ENCODE measurements at places on chromosomes 11 and 22.

DNA sequence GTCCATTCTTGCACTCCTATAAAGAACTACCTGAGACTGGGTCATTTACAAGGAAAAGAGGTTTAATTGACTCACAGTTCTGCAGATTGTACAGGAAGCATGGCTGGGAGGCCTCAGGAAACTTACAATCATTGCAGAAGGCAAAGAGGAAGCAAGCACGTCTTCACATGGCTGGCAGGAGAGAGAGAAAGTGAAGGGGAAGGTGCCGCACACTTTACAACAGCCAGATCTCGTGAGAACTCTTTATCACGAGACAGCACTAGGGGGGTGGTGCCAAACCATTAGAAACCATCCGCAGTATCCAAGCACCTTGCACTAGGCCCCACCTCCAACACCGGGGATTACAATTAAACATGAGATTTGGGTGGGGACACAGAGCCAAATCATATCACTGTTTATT lies 19.4 kb upstream of the POLA2 start:
- no peak for DNase-seq

GRCh38 chr22:26700886-26701285 lies 43.5 kb downstream of the MIAT start:
- DNase-seq = no peak

DNA sequence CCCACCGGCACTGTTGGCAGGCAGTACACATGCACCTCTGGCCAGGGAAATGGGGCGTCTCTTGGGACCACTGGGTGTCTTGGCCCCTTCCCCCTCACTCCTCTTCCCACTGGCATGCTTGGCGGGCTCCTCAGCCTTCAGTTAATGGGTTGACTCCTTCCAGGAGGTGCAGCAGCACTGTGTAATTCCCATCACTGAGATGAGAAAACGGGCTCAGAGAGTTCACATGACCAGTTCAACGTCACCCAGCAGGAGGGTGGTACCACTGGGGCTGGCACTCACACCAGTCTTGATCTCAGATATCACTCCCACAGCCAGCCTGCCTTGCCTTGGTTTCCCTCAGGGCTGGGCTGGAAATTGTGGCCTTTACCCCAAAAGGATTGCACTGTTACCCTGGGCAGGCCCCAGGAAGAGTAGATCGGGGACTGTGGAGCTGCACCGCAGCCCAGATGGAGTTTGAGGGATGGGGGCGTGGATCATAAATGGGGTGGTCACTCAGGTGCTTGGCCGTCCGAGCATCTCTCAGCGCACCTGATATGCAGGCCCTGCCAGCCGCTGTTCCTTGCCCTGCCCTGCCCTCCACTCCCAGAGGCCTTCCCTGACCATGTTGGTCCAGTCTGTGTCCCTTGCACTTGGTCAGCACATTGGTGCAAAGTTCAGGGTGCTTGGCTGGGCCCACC lies 16.9 kb downstream of the CAPN5 start:
- no peak for DNase-seq

GRCh38 chr22:39130892-39131855 lies 21.3 kb downstream of the CBX7 start:
- DNase-seq = no peak

GRCh38 chr11:75303544-75304224 lies 47.8 kb downstream of the ARRB1 start:
- DNase-seq = no peak

GRCh38 chr11:23212807-23213206 lies 352.5 kb upstream of the CCDC179 start:
- DNase-seq = no peak

DNA sequence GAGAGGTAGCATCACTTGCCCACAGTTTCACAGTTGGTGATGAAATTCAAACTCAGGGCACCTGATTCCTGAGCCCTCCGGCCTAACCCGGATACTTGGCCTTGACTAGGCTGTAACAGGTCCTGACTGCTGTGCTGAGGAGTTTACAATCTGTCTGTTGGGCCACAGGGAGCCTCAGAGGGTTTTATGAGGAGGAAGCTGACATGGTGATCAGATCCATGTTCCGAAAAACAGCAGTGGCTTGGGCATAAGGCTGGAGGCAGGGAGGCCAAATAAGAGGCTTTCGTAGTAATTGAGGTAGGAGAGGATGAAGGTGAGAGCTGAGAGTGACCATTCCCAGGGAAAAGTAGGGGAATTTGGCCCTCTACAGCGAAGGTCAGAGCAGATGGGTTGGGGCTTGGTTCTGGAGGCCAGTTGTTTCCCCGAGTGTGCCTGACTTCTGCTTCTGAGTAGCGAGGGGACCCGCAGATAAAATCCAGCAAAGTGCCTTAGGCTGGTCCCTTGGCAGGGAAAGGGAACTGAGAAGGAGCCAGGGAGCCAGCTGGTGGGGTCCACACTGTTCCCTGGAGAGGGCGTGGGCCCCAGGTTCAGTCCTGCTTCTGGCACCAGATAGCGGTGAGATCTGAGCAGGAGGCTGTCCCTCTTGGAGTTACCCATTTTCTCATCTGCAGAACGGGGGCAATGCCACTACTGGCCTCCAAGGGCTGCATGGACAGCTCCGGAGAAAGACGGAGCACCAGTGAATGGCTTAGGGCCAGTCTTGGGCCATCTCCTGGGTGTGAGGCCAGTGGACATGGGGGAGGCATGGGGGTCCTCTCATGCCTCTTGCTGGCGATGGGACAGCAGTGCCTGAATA lies 6.5 kb downstream of the PRDM11 start:
- no peak for DNase-seq

DNA sequence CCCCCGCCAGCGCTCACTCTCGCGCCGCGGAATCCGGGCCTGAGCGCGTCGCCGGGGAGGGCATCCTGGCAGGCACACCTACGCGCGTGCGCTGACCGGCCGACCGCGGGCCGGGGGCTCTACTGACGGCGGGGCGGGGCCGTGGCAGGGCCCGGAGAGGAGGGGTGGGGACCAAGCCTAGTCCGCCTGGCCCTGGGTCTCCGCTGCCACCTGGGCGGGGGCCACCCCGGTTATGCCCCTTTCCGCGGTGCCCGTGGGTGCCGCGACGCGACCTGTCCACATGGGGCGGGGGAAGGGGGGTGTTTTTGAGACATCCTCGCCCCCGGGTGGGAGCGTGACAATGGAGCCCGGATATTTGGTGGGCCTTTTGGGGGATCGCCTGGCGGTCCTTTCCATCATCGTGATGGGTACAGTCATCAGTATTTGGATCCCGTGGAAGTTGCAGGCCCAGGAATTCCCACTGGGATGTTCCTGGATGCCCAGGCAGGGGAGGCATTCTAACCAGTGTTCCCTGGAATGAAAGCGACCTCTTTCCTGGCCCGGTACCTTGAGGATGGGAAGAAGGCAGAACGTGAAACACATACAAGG lies 2.2 kb downstream of the NCAM1 start:
- DNase-seq = no peak

- DNase-seq = no peak
Measured at GRCh38 chr11:18100926-18101656, 4.8 kb downstream of the SAAL1 start.

Data from stimulated activated CD4-positive, alpha-beta T cell treated with anti-CD3 and anti-CD28 coated beads, Interleukin-12 subunit alpha, Interleukin-12 subunit beta, amount 100 ng/mL, for 24 hours (primary cell).